ENCODE measurements at places on chromosomes 3 and 15. TPM values are rescaled to one million over a fixed set of nuclear protein-coding genes. Genes with fewer than 3 reads are reported as not detected.

The LNP1 gene
- total RNA-seq, result 5.2 TPM

The VPS33B gene
- total RNA-seq, result 13.9 TPM

The CHAC1 gene
- 5.6 TPM for total RNA-seq

The CACNA1D gene
- 30.2 TPM for total RNA-seq

The GOLGA6B gene
- total RNA-seq, result not detected

The AP4E1 gene
- 11.5 TPM for total RNA-seq

The A4GNT gene
- 0.40 TPM for total RNA-seq

The ATP10A gene
- total RNA-seq, result 24.1 TPM

The SKOR1 gene
- total RNA-seq, result 0.77 TPM

The COL7A1 gene
- total RNA-seq, result 30.4 TPM

The SLC28A1 gene
- total RNA-seq, result not detected

The FETUB gene
- not detected for total RNA-seq

The IQCH gene
- 18.0 TPM for total RNA-seq

The TICRR gene
- total RNA-seq, result 0.61 TPM

The HMG20A gene
- 37.2 TPM for total RNA-seq

The ECE2 gene
- not detected for total RNA-seq

The CFAP44 gene
- total RNA-seq, result 6.8 TPM

The CLDN11 gene
- total RNA-seq, result 6.1 TPM

The DAZL gene
- not detected for total RNA-seq
